ENCODE measurements at places on chromosomes 4 and X. TPM values are rescaled to one million over a fixed set of nuclear protein-coding genes. Genes with fewer than 3 reads are reported as not detected.

EXOSC9 gene
- 65.9 TPM for total RNA-seq

DNA sequence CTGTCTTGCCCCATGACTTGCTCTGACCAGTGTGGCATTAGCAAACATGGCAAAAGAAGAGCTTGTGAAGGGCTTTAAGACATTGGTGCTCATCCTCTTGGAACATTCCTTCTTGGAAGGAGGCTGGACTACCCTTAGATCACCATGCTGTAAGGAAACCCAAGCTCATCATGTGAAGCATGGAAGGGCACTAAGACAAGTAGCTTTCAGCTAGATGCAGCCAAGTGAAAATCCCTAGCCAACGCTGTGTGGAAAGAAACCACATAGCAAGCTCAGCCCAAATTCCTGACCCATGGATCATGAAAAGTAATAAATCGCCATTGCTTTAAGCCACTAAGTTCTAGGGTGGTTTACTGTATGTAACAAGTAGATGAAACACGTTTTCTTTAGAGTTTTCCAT is 12.4 kb upstream of the PACRGL start:
- DNase-seq: no peak

DNA sequence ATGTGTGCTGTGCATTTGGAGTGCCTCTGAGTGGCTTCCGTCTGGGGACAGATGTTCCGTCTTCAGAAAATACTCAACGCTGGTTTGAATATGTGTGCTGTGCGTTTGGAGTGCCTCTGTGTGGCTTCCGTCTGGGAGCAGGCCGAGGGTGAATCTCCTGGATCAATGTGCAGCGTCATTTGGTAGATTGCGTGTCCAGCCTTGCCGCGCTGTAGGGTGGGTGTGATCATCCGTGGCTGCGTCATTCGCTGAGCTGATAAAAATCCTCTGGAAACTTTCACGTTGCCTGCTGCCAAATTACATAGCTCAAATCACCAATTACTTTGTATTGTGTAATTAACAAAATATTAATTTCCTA is 12.1 kb downstream of the UVSSA start:
- no peak for DNase-seq

DNA sequence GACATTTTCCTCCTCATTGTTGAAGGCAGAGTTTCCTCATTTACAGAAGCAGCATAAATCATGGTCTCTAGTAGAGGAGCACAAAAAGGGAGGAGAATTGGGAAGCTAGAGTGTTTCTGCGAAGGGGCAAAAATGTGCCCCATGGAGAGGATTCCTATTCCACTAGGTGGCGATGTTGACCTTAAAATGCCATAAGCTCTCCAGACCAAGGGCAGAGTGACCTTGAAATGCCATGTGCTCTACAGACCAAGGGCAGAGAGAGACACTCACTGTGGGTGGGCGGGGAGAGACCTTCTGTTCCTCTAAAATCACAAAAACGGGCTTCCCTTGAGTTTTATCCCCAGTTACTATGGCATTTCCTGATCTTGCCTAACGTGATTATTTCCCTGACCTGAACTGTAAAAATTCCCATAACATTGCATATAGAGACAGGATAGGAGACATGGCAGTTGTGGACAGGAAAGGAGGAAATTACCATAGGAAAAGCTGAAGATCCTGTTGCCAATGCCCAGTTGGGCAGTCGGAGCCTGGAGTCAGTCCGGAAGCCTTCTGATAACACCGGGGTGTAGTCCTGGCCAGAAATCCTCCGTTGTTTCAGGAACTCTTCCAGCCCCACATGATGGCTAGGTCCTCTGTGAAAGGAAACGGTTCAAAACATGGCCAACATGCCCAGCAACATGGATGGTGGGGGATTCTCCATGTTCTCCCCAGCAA is 567.7 kb downstream of the MAGEB5 start:
- DNase-seq: no peak

DNA sequence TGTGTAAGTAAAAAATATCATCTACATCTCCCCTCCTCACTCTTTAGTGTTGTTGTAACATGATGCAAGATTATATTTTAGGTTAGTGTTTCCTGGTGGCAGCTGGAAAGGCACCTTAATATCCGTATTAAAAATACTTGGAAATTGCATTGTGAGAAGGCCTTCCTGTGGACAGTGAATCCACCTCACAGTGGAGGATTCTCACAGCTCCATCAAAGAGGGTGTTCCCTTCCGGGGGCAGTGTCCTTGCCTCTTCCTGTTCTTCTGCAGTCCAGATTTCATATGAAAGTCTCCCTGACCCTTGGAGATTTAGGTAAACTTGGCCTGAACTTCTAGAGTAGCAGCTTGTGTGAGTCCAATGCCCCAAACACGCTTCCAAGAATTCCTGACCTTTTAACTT is 29.9 kb upstream of the GAB1 start:
- DNase-seq: no peak

DNA sequence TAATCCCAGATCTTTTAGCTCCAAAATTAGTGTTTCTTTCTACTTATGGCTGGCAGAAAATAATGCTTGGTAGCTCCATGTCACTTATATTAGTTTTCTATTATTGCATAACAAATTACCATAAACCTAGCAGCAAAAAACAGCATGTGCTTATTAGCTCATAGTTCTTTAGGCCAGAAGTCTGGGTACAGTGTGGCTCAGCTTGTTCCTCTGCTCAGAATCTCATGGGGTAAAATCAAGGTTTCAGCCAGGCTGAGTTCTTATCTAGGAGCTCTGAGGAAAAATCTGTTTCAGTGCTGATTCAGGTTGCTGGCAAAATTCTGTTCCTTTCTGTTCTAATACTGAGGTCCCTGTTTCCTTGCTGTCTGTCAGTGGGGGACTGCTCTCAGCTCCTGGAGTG is 101.1 kb downstream of the CT47B1 start:
- DNase-seq: no peak

Data from activated T-helper 2 cell treated with anti-CD3 and anti-CD28 coated beads, Interferon-gamma antibody, Interleukin-2, Interleukin-4, amounts not matched to agents 10 μg/mL and 5 μg/mL and 100 μg/mL, durations not matched to agents 14 hours and 24 hours and 36 hours (primary cell).